ENCODE measurements at places on chromosomes 11 and 22.

DNA sequence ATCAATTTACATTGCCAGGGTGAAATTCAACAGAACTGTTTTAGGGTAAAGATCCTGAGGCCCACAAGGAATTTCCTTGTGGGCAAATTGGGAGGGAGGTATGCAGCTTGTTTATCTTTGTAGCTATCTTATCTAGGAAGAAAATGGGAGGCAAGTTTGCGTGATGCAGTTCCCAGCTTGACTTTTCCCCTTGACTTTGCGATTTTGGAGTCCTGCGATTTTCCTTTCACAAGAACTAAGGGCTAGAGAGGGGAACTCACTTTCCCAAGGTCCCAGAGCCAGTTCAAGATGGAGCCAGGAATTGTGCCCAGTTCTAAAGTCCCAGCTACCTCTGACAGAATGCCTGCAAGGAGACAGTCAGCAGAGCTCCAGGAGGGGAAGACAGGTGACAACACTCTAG lies 30.7 kb downstream of the RIBC2 start:
- DNase-seq = no peak

- no peak for DNase-seq
These were observed 9.1 kb downstream of the UCP3 start for GRCh38 chr11:73999581-74000306.

- no peak for DNase-seq
These were observed 31.5 kb upstream of the CYB5R3 start for GRCh38 chr22:42680648-42681047.

- no peak for DNase-seq
These were observed 23.9 kb upstream of the NNMT start for GRCh38 chr11:114272311-114272710.

- no peak for DNase-seq
These were observed 9.8 kb upstream of the HBE1 start for GRCh38 chr11:5279471-5280090.

DNA sequence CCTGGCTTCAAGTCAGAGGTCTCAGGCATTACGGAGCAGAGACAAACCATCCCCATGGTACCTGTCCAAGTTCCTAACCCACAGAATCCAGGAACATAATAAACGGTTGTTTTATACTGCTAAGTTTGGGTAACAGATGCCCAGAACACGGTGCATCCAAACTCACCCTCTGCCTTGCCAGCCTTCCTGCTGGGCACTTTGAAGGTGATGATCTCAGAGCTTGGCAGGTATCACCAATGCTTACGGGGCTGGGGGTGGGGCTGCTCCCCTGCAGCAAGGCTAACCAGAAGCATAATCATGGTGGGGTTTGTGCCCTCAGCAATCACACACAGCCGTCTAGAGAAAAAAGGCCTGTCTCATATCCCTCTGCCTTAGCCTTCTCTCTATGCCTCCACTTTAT lies 27.1 kb downstream of the DKK3 start:
- DNase-seq = no peak

All from stimulated activated CD8-positive, alpha-beta memory T cell treated with anti-CD3 and anti-CD28 coated beads, Interleukin-4, amount 100 ng/mL, for 4 hours (primary cell).